GM06990 (cell line): ENCODE measurements at places on chromosomes 5 and 9.

GRCh38 chr5:133732536-133732935 lies 120.2 kb upstream of the FSTL4 start:
- DNase-seq = no peak

GRCh38 chr9:135858491-135859185 lies 48.7 kb downstream of the CAMSAP1 start:
- no peak for DNase-seq

DNA sequence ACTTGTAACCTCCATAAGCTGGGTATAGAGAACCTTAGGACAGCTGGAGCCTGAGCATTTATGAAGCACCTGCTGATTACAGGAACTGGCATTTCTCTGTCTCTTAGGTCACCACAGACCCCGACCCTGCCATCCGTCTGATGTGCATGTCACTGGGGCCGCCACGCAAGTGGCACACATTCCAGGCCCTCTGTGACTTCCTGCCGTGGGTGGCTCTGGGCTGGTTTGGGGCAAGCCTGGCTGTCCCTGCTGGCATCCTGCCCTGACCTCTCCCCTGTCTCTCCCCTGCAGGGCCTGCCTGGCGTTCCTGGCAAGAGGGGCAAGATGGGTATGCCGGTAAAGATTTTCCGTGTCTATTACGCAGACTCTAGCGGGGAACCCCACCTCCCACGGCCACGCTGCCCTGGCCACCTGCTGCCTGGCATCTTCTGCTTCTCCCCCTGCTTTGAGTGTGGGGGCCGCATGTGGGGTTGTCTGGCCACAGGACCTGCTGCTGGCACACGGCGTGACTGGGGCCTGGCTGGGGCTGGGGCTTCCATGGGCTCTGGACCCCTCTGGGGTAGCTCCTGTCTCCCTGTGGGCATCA lies 55.4 kb downstream of the COL27A1 start:
- no peak for DNase-seq

GRCh38 chr5:14871214-14872069 lies at the start of gene ANKH:
Gene ANKH, minus strand, starts transcription at chr5:14871778. Its CDS starts 331 bp downstream, at chr5:14871447.
- DNase-seq = peak; percentile 86

GRCh38 chr5:88682881-88683361 lies 200.1 kb downstream of the MEF2C start:
- DNase-seq = no peak

GRCh38 chr5:151208481-151208914 lies 15.4 kb downstream of the CCDC69 start:
- DNase-seq = no peak
